ENCODE measurements at places on chromosomes 5 and 9.

DNA sequence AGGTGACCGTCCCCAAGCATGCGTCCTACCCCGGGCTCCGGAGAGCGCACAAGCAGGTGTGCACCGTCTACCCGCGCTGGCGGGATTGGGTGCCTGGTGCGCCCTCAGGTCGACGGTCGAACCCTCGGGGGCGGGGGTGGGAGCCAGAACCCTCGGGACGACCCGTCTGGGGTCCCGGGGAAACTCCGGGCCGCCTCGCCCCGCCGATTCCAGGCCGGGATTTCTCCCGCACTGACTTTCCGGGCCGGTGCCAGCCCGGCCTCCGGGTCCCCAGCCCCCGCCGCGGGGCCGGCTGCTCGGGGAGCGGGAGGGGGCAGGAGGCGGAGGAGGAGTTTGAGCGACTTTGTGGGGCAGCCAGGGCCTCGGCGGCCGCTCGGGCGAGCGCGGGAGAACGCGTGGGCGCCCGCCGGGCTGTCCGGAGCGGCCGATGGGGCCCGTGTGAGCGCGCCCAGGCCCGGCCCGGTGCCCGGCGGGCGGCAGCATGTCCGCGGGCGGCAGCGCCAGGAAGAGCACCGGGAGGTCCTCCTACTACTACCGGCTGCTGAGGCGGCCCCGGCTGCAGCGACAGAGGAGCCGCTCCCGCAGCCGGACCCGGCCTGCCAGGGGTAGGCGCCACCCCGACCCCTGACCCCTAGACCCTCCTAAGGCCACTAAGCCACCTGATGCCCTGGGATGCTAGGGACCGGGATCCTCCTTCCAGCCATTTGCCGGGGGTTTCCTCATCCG lies at the start of gene DAB2IP:
DAB2IP (plus strand) TSS at position 340 of the 726 bp plus-strand sequence; CDS start at position 482, 142 bp downstream.
- DNase-seq: no peak

GRCh38 chr5:142618130-142618523 lies 67.8 kb downstream of the FGF1 start:
- DNase-seq: peak; percentile 27

DNA sequence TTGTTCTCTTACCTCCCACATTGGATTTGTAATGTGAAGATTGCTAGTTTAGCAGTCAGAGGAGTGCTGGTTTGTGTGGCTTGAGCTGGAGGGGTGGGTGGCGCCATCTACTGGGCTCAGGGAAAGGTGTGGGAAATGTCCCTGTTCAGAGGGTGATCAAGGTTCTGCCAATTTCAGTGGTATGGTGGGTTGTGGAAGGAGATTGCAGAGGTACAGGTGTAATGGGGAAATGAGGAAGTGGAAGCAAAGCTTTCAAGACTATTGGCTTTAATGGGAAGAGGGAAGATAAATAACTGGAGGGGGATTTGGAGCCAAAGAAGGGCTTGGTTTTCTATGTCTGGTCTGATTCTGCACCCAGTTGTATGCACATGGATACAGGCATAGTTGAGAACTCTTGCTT lies 76.4 kb downstream of the OSMR start:
- DNase-seq: peak; percentile 28

DNA sequence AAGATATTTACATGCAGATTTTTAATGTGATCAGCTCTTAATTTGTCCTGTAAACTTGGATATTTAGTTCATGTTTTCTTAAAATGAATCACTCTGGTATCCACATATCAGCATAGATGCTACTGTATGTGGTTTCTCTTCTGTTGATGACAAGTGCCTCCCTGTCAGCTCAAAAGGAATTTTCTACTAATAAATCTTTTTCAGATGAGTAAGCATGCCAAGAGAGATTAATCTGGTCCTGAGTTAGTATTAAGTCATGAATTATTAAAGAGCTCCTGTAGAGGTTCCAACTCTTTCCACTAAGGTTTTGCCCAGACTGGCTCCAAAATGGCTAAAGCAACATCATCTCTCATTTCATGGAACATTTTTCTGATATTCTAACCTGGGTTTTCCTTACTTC lies 129.2 kb downstream of the GOLPH3 start:
- no peak for DNase-seq

- DNase-seq: no peak
These were observed 25.1 kb upstream of the RNF130 start for GRCh38 chr5:180096616-180097015.

GRCh38 chr9:91395553-91396471 lies 27.8 kb downstream of the NFIL3 start:
- DNase-seq: no peak

- no peak for DNase-seq
These were observed 124.9 kb downstream of the FGF1 start for GRCh38 chr5:142561029-142561428.

DNA sequence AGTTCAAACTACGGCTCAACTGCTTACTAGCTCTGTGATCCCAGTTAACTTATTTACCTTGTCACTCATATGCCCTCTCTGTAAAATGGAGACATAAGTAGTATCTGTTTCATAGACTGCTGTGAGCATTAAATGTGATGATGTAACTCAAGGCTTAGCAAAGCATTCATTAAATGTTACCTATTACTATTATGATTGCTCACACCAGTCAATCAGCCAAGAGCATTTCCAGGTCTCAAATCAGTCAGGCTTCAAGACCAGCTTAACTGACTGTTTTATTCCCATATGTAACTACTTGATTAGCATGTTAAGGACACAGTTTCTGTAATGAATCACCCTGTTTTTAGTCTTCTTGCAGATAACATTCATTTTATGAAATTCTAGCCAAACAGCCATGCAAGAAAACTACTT lies 413.3 kb downstream of the MLLT3 start:
- DNase-seq: no peak

DNA sequence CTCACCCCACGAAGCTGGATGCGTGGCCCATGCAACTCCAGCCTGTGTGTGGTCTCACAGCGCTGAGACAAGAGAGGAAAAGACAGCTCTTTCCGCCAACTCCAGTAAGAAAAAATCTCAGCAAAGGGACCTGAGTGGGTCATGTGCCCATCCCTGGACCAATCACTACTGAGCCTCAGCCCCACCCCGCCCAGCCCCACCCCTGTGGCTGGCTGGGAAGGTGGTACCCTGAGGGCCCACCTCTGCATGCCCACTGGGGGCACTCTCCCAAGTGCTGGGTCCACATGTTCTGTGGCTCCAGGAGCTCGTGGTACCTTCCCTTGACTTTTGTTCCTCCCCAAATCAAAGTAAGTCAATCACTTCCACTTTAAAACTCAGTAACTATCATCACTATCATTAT lies 105.1 kb upstream of the SMIM23 start:
- no peak for DNase-seq

- DNase-seq: peak; percentile 44
These were observed 1.0 kb upstream of the IL12B start for GRCh38 chr5:159331093-159331973.

GRCh38 chr5:125874717-125875116 lies 548.5 kb upstream of the GRAMD2B start:
- DNase-seq: no peak

- no peak for DNase-seq
These were observed 249.3 kb downstream of the DNAH5 start for GRCh38 chr5:13695076-13695712.

Data from stimulated activated CD8-positive, alpha-beta memory T cell treated with anti-CD3 and anti-CD28 coated beads, Interleukin-15, amount 100 ng/mL, for 48 hours (primary cell).